NCI-H2171 (cell line): ENCODE measurements at places on chromosomes 2 and 18.
A peak's percentile ranks its signal among the peaks of the same experiment; 100 is the strongest.

- no peak for DNase-seq
Observed at GRCh38 chr2:29892585-29893259, 28.7 kb downstream of the ALK start.

DNA sequence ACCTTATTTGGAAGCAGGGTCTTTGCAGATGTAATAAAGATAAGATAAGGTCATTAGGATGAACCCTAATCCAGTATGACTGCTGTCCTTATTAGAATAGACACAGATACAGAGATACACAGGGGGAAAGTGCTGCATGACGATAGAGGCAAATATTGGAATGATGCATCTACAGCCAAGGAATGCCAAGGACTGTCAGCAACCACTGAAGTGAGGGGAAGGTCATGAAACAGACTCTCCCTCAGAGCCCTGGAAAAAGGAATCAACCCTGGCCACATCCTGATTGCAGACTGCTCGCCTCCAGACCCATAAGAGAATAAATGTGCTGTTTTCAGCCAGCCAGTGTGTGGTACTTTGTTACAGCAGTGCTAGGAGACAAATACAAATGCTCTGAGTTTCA lies 14.8 kb downstream of the TMEM237 start:
- DNase-seq, result no peak

- DNase-seq, result no peak
Observed at GRCh38 chr2:159140070-159140769, 146.3 kb downstream of the WDSUB1 start.

DNA sequence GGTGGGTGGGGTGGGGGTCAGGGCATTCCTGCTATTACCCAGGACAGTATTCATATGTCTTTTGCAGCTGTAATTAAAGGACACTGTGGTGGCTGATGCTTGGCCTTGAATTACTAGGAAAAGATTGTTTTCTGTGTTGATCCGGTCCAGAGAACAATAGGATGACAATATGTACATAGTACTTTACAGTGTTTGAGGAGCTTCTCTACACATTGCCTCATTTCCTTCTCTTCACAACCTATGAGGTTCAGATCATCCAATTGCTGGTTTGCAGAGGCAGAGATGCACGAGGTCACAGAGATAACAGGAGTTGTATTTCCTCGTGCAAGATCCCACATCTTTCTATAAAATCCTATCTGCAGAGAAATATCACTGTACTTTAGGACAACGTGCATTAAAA lies 119.5 kb downstream of the LIPG start:
- no peak for DNase-seq

DNA sequence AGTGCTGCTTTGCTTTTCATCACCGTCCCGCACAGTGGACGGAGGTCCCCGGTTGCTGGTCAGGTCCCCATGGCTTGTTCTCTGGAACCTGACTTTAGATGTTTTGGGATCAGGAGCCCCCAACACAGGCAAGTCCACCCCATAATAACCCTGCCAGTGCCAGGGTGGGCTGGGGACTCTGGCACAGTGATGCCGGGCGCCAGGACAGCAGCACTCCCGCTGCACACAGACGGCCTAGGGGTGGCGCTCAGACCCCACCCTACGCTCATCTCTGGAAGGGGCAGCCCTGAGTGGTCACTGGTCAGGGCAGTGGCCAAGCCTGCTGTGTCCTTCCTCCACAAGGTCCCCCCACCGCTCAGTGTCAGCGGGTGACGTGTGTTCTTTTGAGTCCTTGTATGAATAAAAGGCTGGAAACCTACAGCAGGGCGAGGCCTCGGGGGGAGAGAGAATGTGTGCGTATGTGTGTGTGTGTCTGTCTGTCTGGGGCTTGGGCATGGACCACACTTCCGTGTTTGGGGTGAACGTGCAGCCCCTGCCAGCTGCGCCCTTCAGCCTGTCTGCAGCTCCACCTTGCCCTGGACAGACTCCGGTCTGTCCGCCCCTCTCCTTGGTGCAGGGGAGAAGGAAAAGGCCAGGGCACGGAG lies 32.3 kb downstream of the GPC1 start:
- no peak for DNase-seq

DNA sequence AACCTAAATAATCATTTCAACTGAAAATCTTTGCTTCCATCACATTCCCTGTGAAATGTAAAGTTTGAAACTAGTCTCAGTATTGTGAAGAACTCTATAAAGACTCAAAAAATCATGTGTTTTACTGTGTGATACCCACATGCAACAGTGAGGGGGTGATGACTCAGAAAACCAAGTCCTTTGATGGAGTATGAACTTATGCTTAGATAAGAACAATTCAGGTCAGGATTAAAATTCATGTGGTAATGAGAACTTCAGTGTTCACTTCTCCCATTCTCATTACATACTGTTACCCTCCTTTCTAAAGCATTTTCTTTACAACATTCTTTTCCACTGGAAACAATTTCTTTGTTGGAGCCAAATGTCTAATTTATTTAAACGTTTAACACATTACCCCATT lies 360.2 kb downstream of the FSIP2 start:
- DNase-seq, result no peak

DNA sequence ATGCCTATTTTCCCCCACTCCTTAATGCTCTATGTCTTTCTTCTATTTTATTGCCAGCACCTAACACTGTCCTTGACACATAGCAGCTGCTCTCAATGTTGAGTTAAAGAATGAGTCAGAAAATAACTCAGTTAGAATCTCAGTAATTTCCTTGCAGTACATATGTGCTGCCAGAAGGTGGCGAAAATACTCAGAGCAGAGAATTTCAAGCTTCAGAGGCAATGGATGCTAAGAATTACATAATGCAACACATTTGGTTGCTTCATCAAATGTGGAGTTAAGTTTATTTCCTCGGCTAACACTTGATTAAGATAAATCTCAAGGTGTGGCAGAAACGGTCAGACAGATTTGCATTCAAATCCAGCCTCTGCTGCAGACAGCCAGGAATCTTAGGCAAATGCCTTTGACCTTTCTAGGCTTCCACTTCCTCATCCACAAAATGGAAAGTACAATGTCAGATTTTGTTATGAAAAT lies 105.6 kb downstream of the VSNL1 start:
- peak; percentile 45 for DNase-seq

GRCh38 chr2:39146630-39147029 lies 25.8 kb upstream of the SOS1 start:
- no peak for DNase-seq

GRCh38 chr2:100143286-100143685 lies 896 bp upstream of the AFF3 start:
- DNase-seq, result no peak

GRCh38 chr18:62788111-62788510 lies 72.8 kb downstream of the PHLPP1 start:
- no peak for DNase-seq

- DNase-seq, result no peak
Observed at GRCh38 chr2:176133389-176133788, 3.9 kb downstream of the HOXD8 start.

GRCh38 chr2:72927619-72928550 lies 10.6 kb downstream of the EMX1 start:
- DNase-seq, result no peak

DNA sequence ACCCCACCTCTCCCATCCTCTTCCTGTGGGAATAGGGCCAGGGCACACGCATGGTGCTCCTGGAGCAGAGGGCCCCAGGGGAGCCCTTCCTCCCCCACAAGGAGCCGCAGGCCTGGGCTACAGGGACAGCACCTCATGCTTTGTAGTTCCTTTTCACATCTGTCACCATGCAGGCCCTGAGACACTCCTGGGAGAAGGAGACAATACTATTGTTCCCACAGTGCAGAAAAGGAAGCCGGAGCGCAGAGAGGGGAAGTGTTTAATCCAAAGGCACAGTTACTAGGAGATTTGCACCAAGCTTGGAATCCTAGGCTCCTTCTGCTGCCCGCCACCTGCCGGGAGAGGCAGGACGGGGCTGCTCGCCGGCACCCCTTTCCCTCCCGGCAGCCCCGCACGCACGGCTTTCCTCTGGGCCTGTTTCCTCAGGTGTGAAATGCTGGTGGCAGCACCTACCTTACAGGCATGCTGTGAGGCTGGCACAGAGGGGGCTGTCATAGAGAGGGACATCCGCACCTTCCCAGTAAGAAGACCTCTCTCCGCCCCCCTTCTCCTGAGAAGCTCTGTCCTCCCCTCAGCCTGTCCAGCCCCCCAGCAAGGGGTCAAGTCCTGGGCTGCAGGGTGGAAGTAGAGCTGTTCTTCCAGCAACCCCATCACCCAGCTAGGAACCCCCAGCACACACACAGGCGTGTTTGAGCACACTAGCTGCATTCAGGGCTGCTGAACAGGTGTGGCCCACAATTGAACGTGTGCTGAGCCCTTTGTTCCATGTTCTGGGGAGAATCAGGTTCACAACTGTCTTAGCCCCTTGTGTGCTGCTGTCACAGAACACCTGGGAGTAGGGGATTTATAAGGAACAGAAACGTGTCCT lies 62.6 kb downstream of the SMAD7 start:
- peak; percentile 13 for DNase-seq

- DNase-seq, result no peak
Observed at GRCh38 chr2:60486067-60486466, 67.4 kb downstream of the BCL11A start.

DNA sequence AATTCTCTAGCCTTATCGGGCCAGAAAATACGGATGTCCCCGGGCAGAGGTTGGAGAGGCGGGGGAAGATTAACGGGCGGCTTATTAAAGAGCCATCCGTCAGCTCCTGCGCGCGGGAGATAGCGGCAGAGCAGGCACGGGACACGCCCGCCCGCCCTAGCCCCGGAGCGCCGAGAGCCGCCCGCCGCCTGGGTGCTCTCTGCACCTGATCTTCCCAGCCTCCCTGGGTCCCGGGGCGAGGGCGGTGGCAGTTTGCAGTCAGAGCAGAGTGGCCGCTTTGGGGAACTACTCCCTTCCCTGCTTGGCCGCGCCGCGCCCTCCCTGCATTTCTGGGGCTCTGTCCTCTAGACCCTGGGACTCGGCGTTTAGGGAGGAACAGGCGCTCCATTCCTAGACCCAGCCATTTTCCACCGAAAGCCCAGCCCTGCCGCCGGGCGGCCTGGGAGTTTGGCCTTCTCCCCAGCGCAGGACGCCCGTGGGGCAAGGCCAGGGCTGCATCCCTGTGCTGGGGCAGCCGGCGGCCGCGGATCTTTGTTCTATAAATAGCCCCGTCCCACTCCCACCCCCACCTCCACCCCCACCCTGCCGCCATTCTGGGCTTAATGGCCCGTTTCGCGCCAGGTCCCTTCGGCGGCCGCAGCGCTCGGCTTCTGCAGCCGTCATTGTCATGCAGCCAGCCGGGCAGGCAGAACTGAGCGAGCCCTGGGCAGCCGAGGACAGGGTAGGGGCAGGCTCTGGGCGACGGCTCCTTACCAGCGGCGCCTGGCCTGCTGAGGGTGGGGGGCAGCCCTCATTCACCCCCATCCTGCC lies 6.6 kb downstream of the GAD1 start:
- no peak for DNase-seq

- DNase-seq, result peak; percentile 34
Observed at GRCh38 chr2:192051533-192051932, 143.2 kb downstream of the TMEFF2 start.

GRCh38 chr2:16434393-16434792 lies 231.2 kb downstream of the CYRIA start:
- no peak for DNase-seq

GRCh38 chr2:156845806-156846558 lies 409.8 kb downstream of the GPD2 start:
- no peak for DNase-seq

- peak; percentile 68 for DNase-seq
Observed at GRCh38 chr2:7437141-7437540, 519.9 kb downstream of the RNF144A start.

GRCh38 chr2:150410809-150411208 lies 76.7 kb downstream of the RND3 start:
- DNase-seq, result no peak

- no peak for DNase-seq
Observed at GRCh38 chr18:41268271-41268670, 686.8 kb upstream of the PIK3C3 start.

GRCh38 chr18:58687871-58688308 lies 16.6 kb downstream of the MALT1 start:
- DNase-seq, result no peak

- DNase-seq, result no peak
Observed at GRCh38 chr2:42185220-42185921, 16.2 kb downstream of the EML4 start.

DNA sequence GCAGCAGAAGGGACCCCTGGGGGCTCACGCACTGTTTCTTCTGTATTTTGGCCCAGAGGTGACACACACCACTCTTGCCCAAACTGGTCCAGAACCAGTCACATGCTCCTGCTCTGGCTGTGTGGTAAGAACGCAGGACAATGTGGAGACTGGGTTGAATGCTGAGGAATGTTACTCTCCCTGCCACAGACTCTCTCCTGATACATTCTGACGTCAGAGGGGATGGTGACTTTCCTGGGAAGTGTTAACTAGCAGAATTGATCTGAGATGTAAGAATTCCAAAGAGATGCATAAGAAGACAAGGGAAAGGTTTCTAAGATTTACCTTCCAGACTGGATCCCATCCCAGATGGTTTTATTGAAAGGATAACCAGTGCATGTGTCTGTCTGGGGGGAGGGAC lies 100.8 kb downstream of the ASB1 start:
- no peak for DNase-seq

DNA sequence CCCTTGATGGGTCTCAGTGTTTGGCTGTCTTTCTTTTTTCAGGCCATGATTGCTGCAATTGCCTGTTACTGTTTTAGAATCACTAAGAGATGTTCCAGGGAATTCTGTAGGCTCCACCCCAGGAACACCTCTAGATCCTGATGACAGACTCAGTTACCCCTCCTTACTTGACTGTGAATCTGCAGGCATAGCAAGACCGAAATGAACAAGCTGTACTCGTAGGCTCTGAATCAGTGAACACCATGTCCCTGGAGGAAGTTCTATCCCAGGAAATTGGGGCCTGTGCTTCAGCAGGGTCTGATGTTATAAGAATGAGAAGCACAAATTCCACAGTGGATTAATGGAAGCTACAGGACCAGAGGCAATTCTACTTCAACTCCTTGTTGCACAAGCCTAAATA lies 148.6 kb downstream of the COPS8 start:
- DNase-seq, result no peak

DNA sequence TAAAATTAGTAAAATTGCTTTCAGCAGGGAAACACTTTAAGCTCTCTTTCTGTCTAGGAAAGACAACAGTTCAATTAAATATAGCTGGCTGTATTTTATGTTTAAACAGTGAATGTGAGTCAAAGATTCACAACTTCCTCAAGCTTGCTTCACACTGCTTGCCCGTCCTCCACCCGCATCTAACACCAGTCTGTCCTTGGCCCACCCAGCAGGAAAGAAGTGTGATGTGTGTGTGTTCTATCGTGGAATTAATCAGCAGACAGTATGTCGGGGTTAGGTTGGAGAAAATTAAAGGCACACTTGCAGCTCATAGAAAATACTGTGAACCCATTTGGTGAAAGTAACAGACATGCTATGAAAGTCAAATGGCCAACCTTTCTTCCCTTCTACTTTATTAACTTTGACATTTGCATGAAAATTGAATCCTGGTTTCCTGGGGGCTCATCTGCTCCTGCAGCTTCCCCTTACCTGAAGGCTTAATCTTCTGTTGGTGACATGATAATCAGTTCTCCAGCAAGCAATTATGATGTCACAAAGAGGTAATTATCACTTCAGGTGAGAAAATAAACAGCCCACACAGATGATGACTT lies 182.0 kb downstream of the UXS1 start:
- no peak for DNase-seq

- DNase-seq, result no peak
Observed at GRCh38 chr18:72634500-72634899, 90.4 kb upstream of the CBLN2 start.

- DNase-seq, result no peak
Observed at GRCh38 chr2:26672112-26672817, 20.3 kb upstream of the KCNK3 start.

- DNase-seq, result no peak
Observed at GRCh38 chr2:50746526-50746925, 285.4 kb downstream of the NRXN1 start.

GRCh38 chr2:178008636-178009289 lies 63.8 kb downstream of the PDE11A start:
- peak; percentile 92 for DNase-seq
